ENCODE measurements at places on chromosomes 6 and 20.

- DNase-seq = no peak
Observed at GRCh38 chr6:1123386-1124375, 188.2 kb upstream of the FOXQ1 start.

DNA sequence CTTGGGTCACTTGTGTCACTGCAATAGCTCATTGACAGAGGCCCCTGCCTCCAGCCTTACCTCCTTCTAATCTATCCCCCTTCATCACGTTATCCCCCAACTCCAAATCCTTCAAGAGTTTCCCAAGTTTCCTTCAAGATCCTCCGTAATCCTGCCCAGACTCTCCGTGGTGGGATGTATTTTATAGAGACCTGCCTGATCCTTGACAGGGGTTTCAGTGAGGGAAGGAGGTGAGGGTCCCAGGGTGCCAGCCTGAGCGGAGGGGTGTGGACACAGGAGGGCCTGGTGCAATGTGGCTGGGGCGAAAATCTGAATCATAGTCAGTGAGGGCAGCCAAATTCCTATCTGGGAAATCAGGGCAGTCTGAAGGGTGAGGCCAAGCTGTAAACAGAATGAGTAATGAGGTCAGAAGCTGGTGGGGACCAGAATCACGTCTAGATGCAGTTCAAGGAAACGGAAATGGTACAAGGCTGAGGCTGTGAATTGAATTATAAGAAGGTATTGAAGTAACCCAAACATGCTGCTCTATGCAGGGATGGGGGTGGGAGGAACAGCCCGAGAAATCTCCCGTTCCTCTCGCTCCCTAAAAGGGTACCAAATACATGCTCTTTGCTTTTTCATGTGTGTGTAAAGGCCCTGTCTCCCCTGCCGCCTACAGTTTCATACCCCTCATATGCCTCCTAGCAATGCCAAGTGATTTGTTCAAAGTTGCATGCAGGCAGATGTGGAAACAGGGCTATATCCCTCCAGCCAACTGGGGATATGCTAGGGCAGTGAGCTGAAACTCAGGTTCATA lies 35.4 kb upstream of the PIM1 start:
- DNase-seq = peak; percentile 25

DNA sequence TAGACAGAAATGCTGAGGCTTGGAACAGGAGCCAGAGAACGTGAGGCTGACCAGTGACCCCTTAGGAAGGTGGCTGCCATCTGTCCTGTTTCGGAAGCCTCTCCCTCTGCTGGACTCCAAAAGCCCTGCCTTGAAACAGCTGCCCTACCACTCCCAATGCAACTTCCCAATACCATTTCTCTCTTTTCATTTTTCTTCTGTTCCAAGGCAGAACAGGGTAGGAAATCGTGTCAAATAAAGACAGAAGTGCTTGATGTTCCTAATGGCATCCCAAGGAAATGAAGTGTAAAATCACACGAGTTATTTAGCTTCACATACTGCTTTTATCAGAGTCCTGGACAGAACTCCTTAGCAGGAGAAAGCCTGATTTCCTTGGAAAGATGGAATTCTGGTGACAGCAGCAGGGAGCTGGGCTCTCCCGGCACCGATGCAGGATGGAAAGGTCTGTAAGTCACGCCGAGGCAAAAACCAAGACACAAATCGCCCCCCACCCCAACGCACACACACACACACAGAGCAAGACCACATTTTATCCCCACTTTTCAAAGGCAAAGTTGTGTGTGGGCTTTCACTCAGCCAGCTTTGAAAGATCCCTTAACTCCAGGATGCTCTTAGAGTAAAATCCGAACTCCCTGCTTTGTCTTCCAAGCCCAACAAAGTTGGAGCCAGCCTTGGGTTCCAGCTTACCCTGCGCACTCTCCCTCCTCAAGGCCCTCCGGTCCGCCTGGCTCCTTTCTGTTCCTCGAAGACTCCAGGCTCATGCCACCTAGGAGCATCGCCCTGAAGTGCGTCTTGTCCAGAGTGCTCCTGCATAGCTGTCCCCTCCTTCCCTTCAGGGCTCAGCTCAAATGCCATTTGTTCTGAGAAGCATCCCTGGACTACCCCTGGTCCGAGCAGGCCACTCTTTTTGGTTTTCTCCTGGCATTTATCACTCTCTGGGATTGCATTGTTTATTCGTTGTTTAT lies 11.6 kb upstream of the STX16 start:
- DNase-seq = no peak

- no peak for DNase-seq
Observed at GRCh38 chr20:454951-455350, 7.4 kb downstream of the TBC1D20 start.

DNA sequence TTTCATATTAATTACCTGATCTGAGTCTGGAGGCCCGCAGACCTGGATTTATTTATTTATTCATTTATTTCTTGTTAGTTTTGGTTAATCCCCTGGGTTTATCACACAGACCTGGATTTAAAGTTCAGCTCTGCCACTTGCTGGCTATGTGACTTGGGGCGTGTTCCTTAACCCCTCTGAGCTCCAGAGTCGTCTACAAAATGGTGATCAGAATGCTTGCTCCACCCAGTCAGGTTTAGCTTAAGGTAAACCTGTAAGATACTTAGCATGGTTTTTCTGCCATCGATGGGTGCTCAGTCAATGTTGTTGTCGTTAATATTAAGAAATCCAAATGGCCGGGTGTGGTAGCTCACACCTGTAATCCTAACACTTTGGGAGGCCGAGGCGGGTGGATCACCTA lies 23.4 kb downstream of the SHLD1 start:
- no peak for DNase-seq

DNA sequence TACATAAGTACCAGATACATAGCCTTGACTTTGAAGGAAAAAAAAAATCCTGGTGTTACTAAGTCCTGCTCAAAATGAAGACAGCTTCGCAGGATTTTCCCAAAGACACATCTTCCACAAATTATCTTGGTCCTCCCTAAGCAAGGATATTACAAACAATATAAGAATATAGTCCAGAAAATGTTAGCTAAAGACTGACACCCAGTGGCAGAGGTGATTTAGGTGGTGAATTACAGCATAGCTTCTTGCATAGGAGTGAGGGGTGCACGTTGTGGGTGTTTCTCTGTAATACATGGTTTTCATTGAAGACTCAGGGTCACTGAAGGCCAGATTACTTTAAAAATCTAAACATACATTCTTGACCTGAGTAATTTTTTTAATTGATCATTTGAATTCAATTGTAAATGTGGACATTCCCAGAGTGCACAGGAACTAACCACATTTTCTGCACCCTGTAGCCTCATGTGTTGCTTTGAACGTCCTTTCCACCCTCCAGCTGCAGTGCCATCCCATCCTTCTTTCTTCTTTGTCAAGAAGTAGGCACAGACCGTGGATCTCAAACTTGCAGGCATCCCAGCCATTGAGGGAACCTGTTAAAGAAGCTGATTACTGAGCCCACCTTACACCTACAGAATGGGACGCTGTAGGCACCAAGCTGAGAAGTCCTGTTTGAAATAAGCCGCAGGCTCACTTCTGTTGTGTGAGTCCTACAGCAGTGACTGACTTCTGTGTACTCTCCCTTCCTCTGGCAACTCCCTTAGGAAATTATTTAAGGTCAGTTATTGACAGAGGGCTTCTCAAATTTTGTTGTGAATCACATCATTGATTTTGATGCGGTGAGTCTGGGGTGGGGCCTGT lies 102.6 kb downstream of the PERP start:
- DNase-seq = peak; percentile 45

DNA sequence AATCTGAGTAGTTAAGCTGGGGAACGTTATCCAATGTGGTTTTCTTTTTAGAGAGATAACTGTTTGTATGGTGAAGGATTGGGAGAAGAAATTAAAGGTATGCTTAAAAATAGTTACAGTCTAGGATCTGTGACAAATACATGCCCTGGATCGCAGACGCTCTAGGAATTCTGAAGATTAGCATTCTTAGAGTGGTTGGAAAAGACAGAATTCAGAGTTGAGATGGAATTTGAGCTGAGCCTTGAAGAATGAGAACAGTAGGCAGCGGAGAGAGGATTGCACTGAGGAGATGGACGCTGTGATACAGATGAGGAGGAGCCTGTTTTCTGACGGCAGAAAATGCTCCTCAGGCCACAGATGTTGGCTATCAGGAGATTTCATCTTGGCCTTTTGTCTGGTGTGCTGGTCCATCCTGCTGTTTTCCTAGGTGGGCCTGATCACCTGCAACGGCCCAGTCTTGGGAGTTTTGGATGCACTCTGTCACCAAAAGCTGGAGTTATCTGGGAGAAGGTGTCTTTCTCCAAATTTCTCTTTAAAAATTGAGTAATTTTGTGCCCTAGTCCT lies 48.3 kb upstream of the KIF25 start:
- no peak for DNase-seq

GRCh38 chr20:21640556-21640955 lies 64.9 kb upstream of the PAX1 start:
- peak; percentile 8 for DNase-seq

All from activated CD8-positive, alpha-beta T cell treated with anti-CD3 and anti-CD28 coated beads for 36 hours (primary cell).